ENCODE measurements at places on chromosomes 1 and 21.

DNA sequence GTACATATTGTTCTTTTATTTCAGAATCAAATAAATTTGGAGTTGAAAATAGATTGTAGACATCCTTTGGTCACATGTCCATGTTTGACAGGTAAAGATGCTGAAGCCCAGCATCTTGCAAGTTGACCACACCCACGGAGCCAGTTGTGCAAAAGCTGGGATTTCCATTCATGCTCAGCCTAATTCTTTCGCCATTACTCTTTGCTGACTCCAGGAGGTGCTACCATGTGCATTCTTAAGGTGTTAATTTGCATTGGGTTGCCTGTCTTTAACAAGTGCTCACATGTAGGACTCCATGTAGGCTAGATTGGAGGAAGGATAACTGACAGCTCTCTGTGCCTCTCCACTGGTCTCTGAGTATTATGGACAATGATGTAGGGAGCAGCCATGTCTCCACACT is 660.7 kb downstream of the LMO4 start:
- DNase-seq = no peak

- DNase-seq = no peak
These were observed 9.8 kb downstream of the PLA2G4A start for GRCh38 chr1:186838380-186839040.

DNA sequence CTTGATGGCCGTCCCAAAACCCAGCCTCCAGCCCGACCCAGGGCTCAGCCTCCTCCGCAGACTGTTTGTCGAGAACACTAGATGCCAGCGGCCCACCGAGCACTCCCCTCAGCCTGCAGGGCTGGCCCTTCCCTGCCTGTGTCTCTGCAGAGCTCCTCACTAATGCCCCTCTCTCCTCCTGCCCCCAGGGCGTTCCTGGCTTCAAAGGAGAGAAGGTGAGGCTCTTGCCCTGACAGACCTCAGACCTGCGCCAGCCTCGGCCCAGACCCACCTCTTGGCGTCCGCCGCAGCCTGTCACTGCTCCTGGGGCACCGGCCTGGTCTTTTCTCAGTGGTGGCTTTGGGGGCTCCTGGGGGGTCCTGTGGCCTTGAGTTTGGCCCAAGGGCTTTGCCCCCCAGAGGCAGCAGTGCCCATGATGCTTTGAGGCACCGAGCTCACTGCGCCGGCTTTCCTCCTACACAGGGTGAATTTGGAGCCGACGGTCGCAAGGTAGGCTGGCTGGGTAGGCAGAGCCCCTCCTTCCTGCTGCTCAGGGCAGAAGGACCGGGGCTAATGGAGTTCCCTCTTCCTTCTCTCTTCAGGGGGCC is 18.4 kb downstream of the COL6A2 start:
- no peak for DNase-seq

DNA sequence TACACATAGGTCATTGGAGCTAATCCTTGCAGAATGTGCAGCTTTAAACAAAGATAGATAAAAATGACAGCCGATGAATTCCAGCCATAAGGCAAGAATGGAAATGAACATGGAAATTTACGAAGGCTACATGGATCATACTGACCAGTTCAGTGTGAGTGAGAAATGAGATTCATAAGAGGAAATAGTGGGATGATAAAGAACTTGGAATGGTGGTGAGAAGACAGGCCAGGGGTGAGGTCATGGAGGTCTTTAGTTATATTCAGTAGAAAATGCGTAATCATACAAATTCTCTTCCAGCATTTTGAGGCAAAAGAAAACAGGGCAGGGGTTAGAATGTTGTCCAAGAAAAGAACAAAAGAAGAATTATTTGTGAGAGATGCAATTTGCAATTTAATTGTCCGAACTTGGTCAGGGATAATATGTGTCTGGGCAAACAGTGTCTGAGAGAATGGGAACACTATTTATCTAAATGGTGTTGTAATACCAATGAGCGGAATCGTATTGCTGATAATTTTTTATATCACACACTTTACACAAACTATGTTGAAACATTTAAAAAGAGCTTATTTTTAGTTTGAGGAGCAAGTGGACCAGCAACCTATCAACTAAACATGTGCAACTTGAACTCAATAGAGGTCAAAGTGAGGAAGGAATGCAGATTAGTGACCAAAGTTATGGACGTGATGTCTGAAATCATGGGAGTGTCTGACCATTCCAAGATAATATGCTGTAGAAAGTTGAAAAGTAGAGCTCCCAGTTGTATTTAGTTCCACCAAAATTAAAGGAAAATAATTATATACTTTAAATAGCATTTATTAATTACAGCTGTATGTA is 739.0 kb upstream of the NCAM2 start:
- DNase-seq = no peak

DNA sequence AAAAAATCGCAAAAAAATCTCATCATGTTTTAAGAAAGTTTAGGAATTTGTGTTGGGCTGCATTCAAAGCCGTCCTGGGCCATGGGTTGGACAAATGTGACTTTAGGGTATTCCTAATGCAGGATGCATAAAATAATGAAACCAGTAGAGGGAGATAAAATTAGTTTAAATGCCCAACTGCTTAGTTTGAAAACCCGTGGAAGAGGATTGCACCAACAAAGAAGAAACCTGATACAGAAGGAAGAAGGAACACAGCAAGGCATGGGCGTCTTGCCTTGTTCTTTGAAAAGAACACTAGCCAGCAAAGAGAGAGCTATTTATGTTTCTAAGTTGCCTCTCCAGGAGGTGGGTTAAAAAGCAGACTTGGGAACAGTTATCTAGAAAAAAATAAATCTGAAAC is 37.9 kb downstream of the WDR3 start:
- no peak for DNase-seq

DNA sequence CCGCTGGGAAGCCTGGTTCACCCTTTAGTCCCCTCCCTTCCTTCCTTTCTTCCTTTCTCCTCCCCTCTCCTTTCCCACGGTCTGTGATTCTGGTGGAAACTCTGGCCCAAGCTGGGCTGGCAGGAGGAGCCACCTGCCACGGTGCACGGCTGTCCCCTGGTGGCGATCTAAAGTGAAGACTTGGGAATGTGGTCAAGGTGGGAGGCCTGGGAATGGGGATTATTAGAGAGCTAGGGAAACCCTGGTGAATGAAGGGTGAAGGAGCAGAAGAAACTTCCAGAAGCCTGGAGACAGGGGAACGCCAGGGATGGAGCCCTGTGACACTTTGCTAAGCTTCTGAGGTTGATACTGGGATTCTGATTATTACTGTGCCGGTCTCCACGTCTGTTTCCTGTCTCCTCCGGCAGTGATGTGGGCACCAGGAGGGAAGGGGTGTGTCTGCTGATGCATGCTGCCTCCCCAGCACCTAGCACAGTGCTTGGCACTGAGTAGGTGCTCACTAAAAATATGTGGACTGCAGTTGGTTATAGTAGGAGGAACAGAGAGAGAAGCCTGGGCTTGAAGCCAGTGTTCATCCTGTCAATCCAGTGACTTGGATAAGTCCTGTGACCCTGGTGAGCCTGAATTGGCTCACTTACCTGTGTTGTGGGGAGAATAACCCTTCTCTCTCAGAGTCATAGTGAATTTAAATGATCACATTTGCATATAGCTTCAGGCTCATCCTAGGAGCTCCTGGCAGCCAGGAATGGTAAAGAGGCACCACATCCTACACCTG is 71.2 kb upstream of the NBPF3 start:
- DNase-seq = peak; percentile 59

DNA sequence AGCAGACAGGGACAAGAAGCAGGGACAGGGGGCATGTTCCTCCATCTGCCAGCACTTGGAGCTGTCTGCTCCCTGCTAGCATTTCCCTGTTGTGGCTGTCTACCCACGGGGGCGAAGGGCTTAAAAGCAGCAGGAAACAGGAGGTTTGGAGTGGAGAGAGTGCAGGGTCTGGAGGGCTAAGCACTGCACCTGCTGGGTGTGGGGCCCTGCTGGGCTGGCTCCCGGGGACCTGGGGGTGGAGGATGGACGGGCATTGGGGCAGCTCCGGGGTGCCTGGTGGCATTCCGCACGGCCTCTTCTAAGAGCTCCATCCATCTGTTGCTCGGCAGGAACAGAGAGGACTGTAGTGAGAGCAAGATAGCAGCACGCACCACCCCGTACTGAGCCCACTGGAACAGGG is 21.2 kb downstream of the LRRC71 start:
- no peak for DNase-seq

GRCh38 chr1:18535391-18536210 is 54.9 kb downstream of the KLHDC7A start:
- DNase-seq = no peak

DNA sequence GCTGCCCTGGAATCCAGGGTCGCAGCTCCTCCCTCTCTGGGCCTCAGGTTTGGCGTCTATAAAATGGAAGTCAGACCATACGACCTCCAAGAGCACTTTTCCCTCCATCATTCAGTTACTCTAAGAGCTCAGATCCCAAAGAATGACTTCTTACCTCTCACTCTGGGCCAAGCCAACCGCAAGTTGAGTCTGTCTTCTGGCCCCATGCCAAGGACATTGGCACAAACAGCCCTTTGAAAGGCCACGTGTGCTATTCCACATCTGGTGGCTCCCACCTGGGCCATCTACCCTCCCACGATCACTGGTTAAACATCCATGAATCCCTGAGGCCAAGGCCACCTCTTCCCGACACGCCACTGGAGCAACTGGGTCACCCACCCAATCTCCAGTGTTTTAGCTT is 12.4 kb downstream of the SLC2A7 start:
- DNase-seq = no peak

- DNase-seq = no peak
These were observed 378.8 kb upstream of the PRMT6 start for GRCh38 chr1:106677721-106678120.

- no peak for DNase-seq
These were observed 46.3 kb upstream of the ADGRL2 start for GRCh38 chr1:81754424-81754823.

- DNase-seq = no peak
These were observed 1.1 kb downstream of the LRRC8C start for GRCh38 chr1:89633800-89634625.

DNA sequence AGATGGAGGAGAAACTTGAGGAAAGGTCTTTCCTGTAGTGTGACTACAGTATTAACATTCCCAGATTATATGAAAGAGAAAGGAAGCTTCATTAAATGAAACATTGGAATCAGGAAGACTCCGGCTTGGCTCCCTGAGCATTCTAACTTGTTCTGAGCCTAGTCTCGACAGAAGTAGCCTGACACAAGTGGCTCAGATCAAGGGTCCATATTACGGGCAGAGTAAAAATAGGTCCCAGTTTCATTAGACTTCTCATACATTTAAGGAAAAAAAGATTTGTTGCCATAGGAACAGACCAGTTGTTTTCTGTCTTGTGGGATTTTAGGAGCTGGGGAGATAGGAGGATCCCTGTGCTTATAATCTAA is 12.8 kb downstream of the SMAP2 start:
- no peak for DNase-seq

- no peak for DNase-seq
These were observed 315.7 kb upstream of the USP25 start for GRCh38 chr21:15414057-15414456.

GRCh38 chr1:24505816-24506215 is 3.2 kb downstream of the RCAN3 start:
- no peak for DNase-seq

GRCh38 chr1:207787776-207788175 is 35.9 kb downstream of the CD46 start:
- DNase-seq = no peak

GRCh38 chr1:151221616-151222015 is 23.3 kb downstream of the PIP5K1A start:
- no peak for DNase-seq

DNA sequence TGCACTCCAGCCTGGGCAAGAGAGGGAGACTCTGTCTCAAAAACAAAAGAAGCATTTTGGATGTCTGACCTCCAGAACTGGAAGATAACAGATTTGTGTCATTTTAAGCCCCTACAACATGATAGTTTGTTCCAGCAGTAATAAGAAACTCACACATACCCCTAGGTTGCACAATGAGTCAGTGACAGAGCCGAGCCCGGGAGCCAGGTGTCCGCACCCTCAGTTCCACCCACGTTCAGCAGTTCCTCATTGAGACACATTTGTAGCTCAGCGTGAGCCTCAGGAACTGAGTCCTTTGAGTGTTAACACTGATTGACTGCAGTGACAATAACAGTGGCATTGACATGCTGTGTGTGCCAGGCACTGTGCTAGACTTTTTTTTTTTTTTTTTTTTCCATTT is 19.8 kb downstream of the LRRC38 start:
- no peak for DNase-seq

DNA sequence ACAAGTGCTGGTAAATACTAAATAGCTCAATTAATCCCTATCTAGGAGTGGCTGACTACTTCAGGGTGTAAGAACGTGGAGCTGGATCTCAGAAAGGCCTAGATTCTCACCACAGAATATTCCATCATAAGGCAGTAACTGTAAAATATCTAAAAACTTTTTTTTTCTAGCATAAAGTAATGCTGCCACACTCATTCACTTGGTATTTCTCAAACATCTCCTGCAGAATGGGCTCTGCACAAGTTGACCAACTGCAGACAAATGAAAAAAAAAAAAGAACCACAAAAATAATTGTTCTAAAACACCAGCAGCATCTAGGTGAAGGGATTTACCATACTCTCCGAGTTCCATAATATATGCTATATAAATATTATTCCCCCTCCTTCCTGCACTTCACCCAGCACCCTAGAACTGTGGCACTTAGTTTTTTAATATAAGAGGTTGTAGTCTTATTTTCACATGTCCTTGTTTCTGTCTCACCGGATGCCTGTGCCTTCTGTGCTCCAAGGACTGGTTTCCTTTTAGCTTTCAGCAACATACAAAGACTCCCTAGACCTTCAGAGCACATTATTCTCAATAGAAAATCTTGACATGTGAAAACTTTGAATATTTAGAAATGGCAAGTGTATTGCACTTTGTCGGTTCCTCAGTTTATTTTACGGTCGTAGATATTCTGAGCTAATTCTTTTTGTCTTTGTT is 8.9 kb downstream of the VSIG8 start:
- DNase-seq = no peak

- no peak for DNase-seq
These were observed 4.6 kb upstream of the PIAS3 start for GRCh38 chr1:145863282-145864018.

- DNase-seq = no peak
These were observed 190.6 kb downstream of the FMN2 start for GRCh38 chr1:240282061-240282830.

GRCh38 chr21:39077876-39078275 is 105.4 kb downstream of the PSMG1 start:
- DNase-seq = no peak

- DNase-seq = no peak
These were observed 55.3 kb upstream of the NBPF3 start for GRCh38 chr1:21384620-21385019.

DNA sequence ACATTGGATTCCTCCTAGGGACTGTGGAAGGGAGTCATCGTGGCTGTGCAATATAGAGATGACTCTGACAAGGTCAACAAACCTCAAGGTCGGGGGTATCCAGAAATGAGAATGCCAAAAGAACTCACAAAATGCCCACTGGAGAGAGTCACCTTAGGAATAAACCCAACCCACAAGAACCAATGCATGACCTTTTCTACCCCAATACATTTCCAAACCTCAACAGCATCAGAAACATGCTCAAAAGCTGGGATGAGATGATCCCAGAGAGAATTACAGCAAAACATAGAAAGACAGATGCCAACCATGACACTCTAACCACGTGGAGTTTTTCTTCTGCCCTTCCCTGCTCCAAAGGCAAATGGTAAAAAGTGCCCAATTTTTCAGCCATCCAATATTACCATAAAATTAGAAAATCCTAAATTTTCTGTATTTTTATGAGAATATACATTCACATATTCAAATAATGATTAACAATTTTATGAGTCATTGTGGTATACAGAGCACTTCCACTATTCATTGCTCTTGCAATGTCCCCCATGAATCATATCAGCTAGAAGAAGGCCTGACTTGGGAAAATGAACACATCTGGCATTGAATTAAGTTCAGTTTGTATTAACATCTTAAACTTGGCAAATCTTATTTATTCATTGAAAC is 88.2 kb upstream of the PALMD start:
- DNase-seq = no peak

- no peak for DNase-seq
These were observed 32.6 kb upstream of the DENND1B start for GRCh38 chr1:197807739-197808453.

Measured in CD4-positive, alpha-beta T cell treated with Interleukin-15 for 4 hours (primary cell).